ENCODE measurements at places on chromosomes 2 and 18.

DNA sequence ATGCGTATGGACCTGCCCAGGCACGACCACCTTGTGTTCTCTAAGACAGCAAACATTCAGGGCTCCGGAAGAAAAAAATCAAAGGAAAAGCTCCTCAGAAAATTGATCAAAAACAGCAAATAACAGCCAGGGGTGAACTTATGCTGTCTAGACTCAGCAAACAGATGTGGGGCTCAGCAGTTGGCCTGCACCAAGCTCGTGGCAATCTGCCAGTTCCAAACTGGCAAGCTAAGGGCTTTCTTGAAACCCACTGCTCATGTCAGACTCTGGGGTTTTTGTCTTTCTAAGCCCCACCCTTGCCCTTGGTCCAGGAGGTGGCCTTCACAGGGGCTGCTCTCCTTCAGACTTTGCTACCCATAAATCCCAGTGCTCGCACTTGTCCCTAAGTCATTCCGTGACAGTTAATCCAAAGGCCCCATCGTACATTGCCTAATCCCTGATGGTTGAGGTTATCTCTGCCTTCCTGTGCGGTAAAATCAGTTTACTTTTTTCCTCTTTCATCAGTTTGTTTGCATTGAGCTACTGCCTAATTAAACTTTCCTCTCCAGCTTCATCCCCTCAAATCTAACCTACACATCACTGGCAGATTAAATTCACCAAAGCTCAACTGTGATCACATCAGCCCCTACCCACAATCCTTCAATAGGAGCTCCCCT, 408.0 kb downstream of the LRATD1 start:
- DNase-seq = no peak

DNA sequence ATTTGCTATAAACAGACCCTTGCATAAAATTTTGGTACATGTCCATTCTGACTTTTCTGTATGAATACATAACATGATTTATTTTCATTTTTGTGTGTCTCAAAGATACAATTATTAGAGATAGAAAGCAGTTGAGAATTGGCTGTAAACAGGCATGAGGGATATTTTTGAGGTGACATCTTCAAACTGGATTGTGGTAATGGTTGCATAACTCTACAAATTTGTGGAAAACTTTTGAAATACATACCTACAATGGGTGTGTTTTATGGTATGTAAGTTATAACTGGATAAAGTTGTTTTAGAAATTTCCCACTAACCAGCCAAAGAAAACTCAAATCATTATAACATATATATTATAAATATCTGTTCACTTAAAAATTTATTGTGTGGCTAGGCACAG, 39.6 kb downstream of the GREB1L start:
- DNase-seq = no peak

GRCh38 chr2:183079139-183079775, 710 bp downstream of the DUSP19 start:
- peak; percentile 74 for DNase-seq

DNA sequence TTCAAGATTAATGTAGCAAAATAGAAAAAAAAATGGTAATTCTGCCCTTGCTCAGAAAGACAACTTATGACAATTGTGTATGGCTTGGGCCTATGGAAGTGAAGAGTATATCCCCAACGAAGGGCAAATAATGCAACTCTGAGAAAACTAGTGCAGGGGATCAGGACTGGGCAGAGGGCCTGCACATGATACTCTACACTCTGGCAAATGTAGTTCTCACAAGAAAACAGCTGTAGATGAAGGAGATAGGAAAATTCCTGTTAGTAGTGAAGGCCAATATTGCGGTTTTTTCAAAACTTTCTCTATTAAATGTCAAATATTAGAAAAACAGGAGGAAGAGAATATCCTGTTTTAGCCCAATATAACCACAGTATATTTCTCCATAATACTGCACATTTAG, 77.8 kb downstream of the SCN9A start:
- no peak for DNase-seq

- DNase-seq = no peak
These were observed 100.2 kb downstream of the TWIST2 start for GRCh38 chr2:238947920-238948710.

DNA sequence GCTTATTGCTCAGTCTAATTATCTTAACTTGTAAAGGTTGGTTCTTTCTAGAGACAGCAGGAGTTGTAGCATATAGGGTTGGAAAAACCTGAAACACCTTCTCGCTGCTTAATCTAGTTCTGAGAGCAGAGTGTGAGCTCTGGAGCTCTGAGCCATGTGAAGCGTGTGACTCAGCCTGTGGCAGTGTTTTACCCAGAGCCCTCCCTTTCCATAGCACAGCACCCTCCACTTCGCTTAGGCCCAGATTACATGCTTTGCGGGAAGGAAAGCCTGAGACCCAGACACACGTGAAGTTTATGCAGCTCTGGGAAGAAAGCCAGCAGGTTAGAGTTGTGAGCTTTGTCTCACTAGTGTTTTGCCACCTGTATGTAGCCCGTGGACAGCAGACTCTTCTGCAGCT, 74.5 kb downstream of the INPP4A start:
- DNase-seq = no peak

DNA sequence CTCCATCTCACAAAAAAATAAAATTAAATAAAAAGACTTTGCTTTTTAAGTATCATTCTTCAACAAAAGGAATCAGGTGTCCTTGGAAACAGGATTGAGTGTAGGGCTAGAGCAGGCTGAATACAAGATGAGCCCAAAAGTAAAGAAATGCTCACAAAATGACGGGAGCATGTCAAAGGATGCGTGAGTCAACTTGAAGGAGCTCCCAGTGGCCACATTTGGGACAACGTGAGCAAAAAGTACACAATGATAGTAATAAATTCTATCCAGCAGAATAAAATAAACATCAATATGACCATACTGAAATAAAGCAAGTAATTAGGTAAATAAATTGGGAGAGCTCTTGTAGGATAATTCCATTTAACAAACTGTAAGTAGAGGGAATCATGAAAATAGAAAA, 220.7 kb downstream of the PHLPP1 start:
- DNase-seq = no peak

DNA sequence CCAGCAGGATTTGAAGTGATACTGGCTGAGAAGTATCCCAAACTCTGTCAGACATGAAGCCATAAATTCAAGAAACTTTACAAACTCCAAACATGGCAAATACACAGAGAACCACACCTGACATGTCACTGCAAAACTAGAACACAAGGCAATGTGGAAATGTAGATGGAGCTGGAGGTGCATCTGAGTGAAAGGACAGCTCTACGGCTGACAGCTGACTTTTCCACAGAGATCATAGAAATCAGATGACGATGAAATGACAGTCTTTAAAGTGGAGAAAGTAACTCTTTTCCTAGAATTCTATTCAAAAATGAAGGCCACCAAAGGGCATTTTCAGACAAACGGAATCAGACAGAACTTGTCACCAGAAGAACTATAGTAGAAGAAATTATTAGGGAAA, 97.5 kb downstream of the LDLRAD4 start:
- no peak for DNase-seq

DNA sequence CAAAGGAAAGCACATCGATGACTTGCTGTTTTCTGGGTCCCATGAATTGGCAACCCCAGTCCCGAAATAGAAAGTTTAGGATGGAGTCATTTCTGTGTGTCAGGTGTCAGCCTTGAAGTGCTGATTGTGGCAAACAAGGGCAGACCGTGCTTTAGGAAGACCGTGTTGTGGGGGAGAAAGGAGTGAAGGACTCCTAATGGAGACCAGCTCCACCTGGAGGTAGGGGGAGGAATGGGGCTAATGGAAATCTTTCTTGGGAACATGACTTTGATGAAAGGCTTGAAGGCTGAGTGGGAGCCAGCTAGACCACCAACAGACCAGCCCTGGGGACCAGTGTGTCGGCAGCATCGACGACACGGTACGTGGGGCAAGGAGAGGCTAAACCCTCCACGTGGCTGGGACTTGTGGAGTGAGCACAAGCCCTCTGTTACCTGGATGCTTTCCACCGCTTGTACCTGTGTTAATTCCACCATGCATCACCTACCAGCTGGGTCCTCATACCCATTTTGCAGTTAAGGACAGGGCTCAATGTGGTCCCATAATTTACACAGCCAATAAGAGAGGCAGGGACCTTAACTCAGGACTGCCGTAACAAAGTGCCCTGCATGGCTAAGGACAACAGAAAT, 104.2 kb downstream of the SH3BP4 start:
- DNase-seq = no peak

GRCh38 chr2:134454426-134454825, 200.6 kb downstream of the MGAT5 start:
- no peak for DNase-seq

DNA sequence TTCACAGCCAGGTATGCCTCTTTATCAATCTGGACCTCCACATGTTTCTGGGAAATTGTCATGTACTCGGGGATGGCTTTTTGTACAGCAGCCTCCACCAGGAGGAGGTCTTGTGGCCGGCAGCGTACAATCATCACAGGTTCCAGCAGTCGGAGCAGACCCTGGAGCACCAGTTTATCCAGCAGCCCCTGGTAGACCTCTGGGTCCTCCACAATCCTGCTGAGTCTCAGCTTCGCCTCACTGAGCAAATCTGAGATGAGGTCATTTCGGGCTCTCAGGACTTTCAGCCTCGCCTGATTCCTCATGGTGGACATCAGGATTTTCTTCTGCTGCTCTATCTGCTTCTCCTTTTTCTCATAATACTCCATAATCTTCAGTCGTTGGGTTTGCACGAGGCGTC, 32.8 kb downstream of the TMEM247 start:
- DNase-seq = no peak

GRCh38 chr2:62817348-62817747, 111.8 kb downstream of the EHBP1 start:
- DNase-seq = no peak
